Transverse colon (tissue), 4 donors: ENCODE measurements at places on chromosomes 3 and 15. TPM values are rescaled to one million over a fixed set of nuclear protein-coding genes. Genes with fewer than 3 reads are reported as not detected.

DNA sequence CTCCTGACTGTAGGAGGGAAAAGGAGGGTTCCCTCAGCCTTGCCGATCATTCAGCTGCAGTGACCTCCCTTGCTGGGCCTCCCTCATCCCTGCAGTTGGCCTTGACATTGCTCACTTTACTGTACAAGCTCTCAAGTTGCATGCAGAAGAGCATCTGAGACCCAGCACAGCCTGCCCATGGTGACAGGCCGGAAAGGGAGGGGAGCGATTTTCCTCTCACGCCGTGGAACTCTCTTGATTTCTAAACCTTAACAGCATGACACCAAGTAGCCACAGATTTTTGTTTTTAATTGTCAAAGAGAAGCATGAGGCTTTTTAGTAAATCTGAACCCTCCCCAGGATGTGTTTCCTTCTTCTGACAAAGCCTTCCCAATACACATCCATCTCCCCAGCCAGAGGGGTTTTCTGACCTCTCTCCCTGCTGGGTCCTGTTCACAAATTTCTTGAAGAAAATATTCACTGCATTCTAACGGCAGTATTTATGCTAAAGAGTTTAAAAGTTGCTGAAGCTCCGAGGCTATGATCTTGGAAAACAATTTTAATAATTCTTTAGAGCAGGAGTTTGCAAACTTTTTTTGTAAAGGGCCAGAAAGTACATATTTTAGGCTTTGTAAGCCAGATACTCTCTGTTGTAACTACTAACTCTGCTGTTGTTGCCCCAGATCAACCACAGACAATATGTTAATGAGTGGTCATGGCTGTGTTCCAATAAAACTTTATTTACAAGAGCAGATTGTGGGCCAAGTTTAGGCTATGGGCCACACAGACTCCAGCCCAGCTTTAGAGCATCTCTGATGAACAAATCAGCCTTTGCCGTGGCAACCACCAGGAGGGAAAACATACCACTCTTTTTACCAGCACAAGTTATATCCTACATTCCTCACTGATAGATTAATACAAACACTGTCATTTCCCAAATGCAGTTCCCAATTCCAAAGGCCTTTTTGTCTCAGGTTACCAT, 34.8 kb downstream of the LMCD1 start:
- no peak for DNase-seq
- H3K36me3 ChIP-seq, result no peaks in the 10 kb centered on the region
- H3K4me3 ChIP-seq, result no peak overlapping the region
- no peaks in the 10 kb centered on the region for H3K27me3 ChIP-seq
- H3K27ac ChIP-seq, result no peak overlapping the region
- no peaks in the 10 kb centered on the region for H3K4me1 ChIP-seq

Gene GABRA5
- not detected for total RNA-seq

Gene ADAMTSL3
- total RNA-seq, result 7.5 TPM

- no peaks in the 10 kb centered on the region for H3K36me3 ChIP-seq
- no peak overlapping the region for H3K27ac ChIP-seq
- no peaks in the 10 kb centered on the region for H3K27me3 ChIP-seq
- H3K4me1 ChIP-seq, result no peaks in the 10 kb centered on the region
These were observed 57.4 kb upstream of the DIPK2A start for GRCh38 chr3:143914257-143914656.

DNA sequence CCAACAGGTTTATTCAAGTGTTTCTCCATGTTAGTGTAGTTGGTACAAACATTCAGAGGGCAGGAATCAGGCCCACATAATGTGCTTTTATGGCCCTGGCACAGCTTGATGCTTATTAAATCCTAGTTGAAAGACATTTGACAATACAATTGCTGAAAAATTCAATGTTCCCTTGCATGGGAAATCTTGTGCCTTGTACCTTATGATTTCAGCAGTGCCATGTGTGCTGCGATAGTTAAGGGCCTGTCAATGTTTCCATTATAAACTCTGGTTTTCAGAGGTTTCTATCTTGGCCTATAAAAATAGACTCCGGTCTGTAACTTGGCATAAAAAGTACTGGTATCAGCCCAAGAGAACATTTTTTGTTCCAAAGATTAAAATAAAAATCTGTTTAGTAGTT, 207.2 kb downstream of the TBC1D5 start:
- H3K4me3 ChIP-seq, result no peak overlapping the region
- H3K27me3 ChIP-seq, result no peaks in the 10 kb centered on the region
- H3K36me3 ChIP-seq, result no peaks in the 10 kb centered on the region
- H3K4me1 ChIP-seq, result no peaks in the 10 kb centered on the region
- no peak overlapping the region for H3K27ac ChIP-seq
- no peak for DNase-seq

Gene ADAMTS7
- total RNA-seq, result 2.2 TPM

DNA sequence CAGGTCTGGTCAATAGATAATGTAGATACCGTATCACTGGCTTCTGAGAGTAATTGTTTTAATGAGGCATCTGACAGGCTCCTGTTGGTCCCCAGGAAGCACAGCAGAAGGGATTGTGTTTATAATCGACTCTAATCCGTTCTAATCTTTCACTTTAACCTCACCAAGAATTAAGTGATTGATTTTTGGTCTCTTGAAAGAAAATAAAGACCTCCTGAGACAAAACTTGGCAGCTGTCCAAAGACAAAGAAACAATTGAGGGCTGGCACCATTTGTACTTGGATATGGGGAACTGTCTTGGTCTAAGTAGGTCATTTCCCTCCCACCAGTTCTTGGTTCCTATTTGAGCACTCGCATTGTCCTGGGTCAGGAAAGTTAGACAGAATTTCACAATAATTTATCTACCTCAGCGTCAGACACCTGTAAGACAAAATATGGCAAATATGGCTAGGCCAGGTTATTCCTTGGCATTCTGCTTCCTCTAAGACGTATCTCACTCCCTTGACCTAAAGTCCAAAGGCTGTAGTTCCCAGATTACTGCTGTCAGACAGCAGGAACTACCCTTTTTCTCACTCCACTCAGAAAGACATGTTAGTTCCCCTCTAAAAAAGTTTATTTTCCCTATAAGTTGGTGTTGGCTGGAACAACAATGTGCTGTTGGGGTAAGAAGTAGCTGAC, 22.7 kb upstream of the CD96 start:
- no peak for DNase-seq
- no peaks in the 10 kb centered on the region for H3K4me1 ChIP-seq
- H3K36me3 ChIP-seq, result no peaks in the 10 kb centered on the region
- H3K27ac ChIP-seq, result no peak overlapping the region
- H3K27me3 ChIP-seq, result no peaks in the 10 kb centered on the region

GRCh38 chr15:81015621-81016488, 15.1 kb downstream of the TLNRD1 start:
- H3K27me3 ChIP-seq, result no peaks in the 10 kb centered on the region
- H3K27ac ChIP-seq, result no peak overlapping the region
- H3K4me1 ChIP-seq, result no peaks in the 10 kb centered on the region

- H3K27me3 ChIP-seq, result no peaks in the 10 kb centered on the region
- H3K27ac ChIP-seq, result no peak overlapping the region
- peaks cover 3% of the 10 kb centered on the region for H3K4me1 ChIP-seq
- no peaks in the 10 kb centered on the region for H3K36me3 ChIP-seq
- no peak for DNase-seq
These were observed 32.4 kb upstream of the PLSCR2 start for GRCh38 chr3:146501752-146502151.

Gene LMOD3
- not detected for total RNA-seq

Gene P3H2
- 153 TPM for total RNA-seq

Gene CHDH
- total RNA-seq, result 38.4 TPM

- H3K4me3 ChIP-seq, result no peak overlapping the region
- no peak for DNase-seq
- H3K27me3 ChIP-seq, result no peaks in the 10 kb centered on the region
These were observed 20.4 kb downstream of the GOLM2 start for GRCh38 chr15:44308889-44309288.

DNA sequence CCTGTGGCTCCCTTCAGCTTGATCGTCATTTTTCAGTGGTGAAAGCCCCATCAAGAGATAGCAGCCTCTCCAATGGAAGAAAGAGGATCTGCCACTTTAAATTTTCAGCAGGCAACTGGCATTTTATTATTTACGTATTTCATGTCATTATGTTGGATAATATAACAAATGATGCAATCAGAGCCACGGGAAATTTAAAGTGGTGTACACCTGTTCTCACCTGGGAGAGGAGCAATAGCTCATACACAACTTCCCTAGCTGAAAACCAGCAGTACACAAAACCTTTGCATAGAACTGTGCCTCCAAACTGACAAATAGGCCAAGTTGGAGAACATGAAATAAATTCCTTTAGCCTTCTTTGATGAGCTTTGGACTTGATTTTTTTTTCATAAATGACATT, 136.9 kb downstream of the SATB1 start:
- no peaks in the 10 kb centered on the region for H3K27me3 ChIP-seq
- H3K27ac ChIP-seq, result no peak overlapping the region
- no peaks in the 10 kb centered on the region for H3K4me1 ChIP-seq
- no peaks in the 10 kb centered on the region for H3K36me3 ChIP-seq
